ENCODE measurements at places on chromosomes 7 and 10.

GRCh38 chr7:157687158-157687557 is 350.4 kb downstream of the DNAJB6 start:
- no peak for DNase-seq

DNA sequence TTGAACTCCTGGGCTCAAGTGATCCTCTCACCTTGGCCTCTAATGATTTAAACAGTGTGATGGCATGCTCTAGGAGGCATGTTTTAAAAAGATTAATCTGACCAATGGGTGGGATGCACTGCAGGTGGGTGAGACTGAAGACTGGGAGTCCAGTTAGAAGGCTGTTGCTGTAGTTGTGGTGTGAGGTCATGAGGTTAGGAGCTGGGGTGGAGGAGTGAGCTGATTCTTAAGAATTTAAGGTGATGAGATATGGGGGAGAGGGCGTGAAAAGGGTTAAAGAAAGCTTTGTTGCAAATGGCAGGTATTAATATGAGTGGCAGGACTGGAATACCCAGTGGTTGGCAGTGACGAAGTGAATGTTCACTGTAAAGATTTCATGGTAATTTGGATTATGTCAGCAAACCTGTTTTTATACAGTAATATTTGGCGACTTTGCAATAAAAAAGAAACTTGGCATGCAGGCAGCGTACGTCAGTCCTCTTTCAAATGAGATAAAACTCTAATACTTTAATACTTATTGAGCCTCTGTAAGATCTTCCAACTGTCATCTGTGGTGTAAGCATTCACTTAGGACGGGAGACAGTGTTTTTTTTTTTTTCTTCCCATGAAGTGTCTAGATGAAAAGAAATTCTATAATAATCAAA is 72.8 kb upstream of the MTPN start:
- DNase-seq: no peak

- no peak for DNase-seq
These were observed 4.0 kb upstream of the PLXNA4 start for GRCh38 chr7:132580277-132580676.

- no peak for DNase-seq
These were observed 240.1 kb downstream of the ELMO1 start for GRCh38 chr7:37208528-37208927.

- DNase-seq: no peak
These were observed 525.2 kb downstream of the TNS3 start for GRCh38 chr7:47056731-47057130.

DNA sequence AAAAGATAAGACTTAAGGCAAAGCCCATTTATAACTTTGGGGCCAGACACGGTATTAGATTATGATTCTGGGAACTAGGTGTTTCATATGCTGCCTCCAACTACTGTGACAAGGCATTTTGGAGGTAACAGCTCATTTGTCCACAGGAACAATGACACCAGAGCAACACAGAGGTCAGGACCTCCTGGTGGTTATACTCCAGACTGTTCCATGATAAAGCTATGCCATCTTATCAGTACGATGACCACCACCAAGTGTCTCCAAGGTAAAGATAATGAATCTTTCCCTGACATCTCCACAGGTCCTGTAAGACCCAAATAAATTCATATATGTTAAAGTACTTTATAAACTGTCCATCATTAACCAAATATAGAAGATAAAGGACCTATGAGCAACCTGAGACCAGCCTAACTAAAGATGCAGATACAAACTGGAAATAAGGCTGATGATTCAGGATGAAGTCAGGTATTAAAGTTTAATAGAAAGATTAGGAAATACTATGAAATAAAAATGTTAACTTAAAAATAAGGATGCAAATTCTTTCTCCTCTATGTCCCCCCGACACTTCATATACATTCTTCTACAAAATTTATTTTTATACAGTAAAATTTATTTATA is 26.2 kb downstream of the CUL2 start:
- no peak for DNase-seq

DNA sequence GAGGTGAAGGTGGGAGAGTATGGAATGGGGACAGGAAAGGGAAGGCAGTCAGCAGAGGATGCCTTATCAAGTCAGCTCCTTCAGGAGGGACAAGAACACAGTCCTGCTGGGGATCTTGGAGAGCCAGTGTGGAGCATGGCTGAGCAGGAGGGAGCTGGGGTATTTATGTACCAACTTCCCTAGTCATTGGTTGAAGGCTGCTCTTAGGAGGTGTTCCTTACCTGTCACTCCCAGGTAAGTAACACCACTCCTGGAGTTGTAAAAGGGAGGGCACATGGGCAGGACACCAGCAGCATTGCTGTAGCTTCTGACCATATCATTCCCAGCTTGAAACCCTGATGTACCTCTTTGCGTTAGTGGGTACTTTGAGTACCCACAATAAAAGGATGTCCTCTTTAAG is 29.8 kb downstream of the SLC29A3 start:
- no peak for DNase-seq

DNA sequence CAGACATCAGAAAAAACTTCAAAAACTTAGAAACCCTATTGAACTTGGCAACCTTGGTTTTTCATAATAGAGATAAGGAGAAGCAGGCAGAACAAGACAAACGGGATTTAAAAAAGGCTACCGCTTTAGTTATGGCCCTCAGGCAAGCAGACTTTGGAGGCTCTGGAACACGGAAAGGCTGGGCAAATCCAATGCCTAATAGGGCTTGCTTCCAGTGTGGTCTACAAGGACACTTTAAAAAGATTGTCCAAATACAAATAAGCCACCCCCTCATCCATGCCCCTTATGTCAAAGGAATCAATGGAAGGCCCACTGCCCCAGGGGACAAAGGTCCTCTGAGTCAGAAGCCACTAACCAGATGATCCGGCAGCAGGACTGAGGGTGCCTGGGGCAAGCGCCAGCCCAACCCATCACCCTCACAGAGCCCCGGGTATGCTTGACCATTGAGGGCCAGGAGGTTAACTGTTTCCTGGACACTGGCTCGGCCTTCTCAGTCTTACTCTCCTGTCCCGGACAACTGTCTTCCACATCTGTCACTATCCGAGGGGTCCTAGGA is 115.3 kb downstream of the NRCAM start:
- no peak for DNase-seq

DNA sequence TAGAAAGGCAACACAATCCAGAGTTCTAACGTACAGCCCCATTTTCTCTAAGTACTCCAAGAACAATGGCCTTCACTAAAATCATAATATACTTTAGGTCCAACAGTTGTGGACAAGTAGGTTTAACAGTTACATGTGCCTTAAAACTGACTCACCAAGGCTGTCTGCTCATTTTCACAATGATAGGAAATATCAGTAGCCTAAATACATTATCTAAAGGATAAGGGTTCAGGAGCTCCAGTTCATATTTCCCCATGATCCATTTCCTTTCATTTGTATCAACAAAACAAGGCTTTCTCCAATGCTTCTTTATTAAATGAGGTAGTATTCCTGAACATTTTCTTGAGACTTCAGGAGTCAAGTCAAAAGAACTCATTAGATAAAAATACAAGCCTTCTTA is 164.0 kb downstream of the SLC25A13 start:
- no peak for DNase-seq

DNA sequence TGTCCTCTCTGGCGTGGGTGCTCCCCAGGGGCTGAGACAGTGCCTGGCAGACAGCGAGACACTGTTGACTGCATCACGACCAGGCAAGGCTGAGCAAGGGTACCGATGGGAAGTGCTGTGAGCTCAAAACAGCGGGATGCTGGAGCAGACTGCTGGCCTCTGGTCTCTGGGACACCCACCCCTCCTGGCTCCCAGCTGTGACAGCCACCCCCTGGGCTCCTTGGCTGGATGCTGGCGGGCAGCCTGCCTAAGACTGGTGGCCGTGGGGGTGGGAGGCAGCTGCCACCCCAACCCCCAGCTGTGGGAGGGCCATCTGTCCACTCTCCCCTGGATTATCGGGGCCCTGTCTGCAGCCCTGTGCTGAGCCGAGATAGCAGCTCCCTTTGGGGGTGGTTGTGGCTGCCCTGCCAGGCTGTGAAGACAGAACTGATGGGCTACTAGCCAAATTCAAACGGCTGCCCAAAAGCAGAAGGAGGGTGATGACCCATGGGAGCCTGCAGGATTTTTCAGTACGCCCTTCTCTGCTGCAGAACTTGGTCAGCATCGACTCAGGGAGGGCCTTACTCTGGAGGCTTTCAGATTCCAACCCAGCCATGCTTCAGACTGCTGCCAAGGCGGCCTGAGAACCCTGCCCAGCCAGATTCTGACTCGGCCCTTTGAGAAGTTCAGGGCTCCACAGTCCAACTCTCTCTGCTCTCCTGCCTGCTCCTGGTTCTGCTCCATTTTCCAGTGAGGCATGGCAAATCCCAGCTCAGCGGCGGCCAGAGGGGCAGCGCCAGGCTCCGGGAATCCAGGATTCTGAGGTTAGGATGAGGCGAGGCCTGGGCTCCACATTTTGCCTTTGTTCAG is 125.3 kb downstream of the NEURL1 start:
- no peak for DNase-seq

DNA sequence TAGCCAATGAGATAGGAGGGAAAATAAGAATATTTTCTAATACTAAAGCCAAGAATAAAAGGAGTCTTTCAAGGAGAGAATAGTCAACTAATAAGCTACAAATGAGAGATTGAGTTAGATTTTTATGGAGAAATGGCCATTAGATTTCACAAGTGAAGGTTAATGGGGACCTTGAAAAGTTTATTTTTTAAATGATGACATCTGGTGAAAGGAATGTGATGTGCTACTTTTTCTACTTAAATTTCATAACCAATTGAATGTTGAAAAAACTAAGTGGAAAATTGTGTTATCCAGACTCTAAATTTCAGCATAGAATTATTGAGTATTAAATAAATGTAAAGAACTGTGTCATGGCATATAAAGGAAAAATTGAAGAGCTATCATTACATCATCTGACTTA is 125.7 kb downstream of the TSPAN12 start:
- no peak for DNase-seq

- DNase-seq: no peak
These were observed 228.2 kb downstream of the STK31 start for GRCh38 chr7:23938215-23938614.

DNA sequence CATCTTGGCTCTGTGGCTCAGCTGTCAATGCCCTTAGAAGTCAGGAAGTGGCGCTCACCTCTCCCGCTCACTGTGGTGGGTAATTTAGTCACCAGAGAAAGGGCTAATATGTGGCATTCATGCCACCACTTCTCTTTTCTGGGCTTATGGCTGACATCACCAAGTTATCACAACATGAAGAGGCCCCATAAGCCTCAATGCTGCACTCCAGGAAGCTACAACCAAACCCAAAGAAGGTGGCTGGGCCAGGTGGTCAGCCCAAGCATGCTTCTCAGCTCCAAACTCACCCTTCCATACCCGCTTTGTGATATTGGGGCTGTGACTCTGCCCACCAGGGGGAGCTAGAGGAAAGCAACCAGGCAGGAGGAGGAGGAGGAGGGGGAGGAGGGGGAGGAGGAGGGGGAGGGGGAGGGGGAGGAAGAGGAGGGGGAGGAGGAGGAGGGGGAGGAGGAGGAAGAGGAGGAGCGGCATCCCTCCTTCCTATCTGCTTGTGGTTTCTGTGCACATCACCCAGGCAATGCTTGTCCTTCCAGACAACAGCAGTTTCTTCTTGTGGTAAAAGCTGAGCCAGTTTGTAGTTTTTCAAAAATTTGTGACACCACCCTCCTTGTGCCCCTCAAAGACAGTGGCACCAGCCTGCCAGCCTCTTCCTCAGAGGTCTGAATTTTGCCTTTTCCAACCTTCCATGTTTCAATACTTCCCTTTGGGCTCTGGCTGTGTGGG is 42.1 kb downstream of the CYP26A1 start:
- DNase-seq: peak; percentile 31

DNA sequence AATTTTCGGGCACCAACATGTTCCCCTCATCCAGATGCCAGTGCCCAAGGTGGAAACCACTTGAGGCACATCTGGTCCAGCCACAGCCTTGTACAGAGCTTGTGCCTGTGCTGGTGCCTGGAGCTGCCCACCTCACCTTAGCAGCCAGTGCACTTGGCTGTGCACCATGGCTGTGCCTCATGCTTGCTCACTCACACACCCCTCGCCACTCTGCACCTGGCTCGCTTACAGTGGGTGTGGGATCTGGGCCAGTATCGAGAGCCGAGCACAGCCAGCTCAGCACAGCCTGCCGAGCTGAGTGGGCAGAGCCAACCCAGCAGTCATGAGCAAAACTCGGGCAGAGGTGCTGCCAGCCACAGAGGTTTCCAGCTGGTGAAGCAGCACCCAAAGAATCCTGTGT is 139.9 kb upstream of the NUPR2 start:
- no peak for DNase-seq

DNA sequence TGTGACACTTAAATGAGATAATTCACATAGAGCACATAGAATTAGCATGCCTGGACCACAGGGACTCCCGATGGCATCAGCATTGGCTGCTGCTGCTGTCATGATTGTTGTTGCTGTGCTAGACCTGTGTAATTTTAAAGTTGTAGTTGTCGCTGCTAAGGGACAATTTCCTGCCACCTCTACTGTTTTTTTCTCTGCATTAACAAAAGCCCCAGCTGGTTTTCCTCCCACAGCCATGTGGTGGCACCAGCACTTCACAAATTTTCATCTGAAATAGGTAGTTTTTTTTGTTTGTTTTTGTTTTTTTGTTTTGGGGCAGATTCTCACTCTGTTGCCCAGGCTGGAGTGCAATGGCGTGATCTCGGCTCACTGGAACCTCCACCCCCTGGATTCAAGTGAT is 25.4 kb upstream of the PRXL2A start:
- no peak for DNase-seq

DNA sequence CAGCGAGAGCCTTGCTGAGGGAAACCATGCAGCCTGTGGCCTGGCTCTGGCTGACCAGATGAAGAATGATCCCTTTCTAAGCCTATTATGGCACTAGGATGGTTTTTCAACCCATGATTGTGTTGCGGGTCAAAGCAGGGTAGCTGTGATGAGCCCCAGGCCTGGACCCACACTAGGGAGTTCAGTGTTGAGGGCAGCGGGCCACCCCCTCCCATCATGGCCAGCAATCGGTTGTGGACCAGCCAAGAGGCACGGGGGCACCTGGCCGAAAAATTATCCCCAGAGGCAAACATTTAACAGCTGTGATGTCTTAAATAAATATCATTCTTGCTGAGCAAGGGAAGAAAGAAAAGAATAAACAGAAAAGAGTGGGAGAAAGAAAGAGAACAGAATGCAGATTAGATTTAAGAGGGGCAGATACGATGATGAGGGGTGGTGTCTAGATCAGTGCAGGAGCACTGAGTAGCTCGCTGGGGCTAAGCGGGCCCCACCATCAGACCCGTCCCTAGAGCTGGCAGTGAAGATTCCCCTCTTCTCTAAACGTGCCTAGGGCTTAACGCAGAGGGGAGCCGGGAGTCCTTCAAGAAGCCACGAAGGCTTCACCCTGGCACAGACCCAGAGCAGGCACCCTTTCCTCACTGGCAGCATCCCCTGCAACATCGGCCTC is 82.7 kb downstream of the SLC37A3 start:
- DNase-seq: no peak

- no peak for DNase-seq
These were observed 75.4 kb downstream of the NUDCD3 start for GRCh38 chr7:44415047-44415446.

DNA sequence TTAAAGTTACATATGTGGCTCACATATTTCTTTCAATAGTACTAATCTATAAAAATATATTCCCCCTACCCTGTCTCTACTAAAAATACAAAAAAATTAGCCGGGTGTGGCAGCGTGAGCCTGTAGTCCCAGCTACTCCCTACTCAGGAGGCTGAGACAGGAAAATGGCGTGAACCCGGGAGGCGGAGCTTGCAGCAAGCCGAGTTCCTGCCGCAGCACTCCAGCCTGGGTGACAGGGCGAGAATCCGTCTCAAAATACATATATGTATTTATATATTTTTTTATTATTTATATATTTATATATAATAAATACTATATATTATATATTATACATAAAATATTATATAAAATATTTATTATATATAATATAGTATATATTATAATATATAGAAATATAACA is 69.7 kb upstream of the GRM3 start:
- DNase-seq: no peak

GRCh38 chr7:1548438-1548831 is 7.6 kb downstream of the TMEM184A start:
- no peak for DNase-seq

Data from stimulated activated CD4-positive, alpha-beta T cell treated with anti-CD3 and anti-CD28 coated beads, TNF-alpha, amount 100 ng/mL, for 1 hour (primary cell).